Kasumi-1 (cell line): ENCODE measurements at places on chromosomes 1 and 21.
A peak's percentile ranks its signal among the peaks of the same experiment; 100 is the strongest.

- peak; percentile 70 for DNase-seq
Measured at GRCh38 chr1:10398278-10398733, 558 bp upstream of the PGD start.

DNA sequence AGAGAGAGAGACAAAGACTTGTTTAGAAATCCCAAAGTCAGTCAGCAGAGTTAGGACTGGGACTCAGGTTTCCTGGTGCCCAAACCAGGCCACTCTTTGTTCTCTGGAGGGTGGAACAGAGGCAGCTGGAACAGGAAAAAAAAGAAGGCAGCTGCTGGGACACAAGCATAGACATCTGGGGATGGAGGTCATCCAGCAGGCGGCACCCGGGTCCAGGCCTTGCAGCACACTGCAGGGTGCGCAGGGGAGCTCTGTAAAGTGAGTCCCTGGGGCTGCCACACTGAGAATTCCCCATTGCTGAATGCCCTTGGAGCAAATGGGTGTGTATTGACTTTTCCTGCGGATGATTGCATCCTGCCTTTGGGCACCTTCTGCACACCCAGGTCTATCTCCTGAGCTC is 222.9 kb upstream of the CSF3R start:
- no peak for DNase-seq

DNA sequence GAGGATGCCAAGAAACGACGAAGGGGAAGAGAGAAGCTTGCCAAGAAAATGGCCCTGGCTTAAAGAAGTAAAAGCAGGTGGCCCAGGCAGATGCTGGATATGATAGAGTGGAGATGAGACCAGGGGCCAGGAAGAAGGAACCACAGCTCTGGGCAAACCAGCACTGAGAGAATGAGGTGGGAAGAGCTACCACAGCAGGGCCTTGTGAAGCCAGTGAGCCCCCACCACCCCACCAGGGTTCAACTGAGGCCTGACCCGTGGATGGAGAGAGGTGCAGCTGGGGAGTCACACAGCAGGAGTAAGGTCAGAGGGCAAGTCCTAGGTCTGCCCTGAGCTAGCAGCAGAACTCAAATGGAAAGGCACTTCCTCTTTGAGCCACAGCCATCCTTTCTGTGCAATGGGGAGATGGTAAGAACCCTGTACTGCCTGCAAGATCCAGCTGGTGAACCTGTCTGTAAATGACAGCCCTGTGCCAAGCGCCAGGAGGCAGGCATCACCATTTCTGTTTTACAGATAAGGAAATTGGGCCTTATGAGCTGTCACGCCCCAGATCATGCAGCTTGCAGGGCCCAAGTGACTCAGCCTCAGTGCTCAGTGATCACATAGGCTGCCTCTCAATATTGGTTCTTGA is 8.5 kb downstream of the SH3BGRL3 start:
- DNase-seq: peak; percentile 59

GRCh38 chr1:18946550-18947381 is 9.7 kb downstream of the IFFO2 start:
- no peak for DNase-seq

- DNase-seq: peak; percentile 77
Measured at GRCh38 chr1:167447521-167448136, 70.7 kb downstream of the CD247 start.

GRCh38 chr1:84143796-84144565 is at the start of gene PRKACB:
TSS of gene PRKACB (plus strand) at chr1:84144271. CDS start at chr1:84144362, 91 bp downstream.
- peak; percentile 92 for DNase-seq

DNA sequence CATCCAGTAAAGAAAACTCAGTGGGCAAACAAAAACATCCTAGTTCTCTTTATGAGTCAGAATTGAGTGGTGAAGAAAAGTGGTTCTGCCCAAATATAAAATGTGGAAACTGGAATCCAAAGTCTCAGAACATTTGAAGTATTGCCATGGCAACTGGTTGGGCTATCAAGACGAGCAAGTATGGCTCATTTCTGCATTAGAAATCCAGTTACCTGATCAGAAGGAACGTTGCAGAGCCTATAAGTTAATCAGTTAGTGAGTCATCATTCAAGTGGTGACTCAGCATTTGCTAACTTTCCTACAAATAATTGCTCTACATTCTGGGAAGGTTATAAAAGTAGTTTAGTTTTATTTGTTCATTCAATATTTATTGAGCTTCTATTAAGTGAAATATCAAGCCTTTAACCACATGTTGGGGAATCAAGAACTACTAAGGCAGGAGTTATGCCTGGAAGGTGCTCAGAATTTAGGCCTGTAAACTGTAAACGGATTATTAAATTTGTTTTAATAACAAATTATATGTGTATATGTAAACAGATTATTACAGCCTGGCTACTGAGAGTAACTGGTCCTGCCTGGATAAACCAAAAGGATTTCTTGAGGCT is 104.3 kb downstream of the PAPPA2 start:
- DNase-seq: no peak

DNA sequence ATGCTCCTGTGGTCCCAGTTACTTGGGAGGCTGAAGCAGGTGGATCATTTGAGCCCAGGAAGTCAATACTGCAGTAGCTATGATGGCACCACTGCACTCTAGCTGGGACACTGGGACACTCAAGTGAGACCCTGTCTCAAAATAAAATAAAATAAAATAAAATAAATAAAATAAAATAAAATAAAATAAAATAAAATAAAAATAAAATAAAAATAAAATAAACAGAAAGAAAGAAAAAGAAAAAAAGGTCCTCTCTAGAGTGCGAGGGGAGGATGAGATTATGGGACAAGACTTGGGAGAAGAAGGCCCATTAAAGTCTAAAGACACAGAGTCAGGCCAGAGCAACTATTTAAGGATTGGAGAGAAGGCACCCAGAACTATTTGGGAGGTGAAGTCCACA is 172.5 kb downstream of the IER5 start:
- DNase-seq: no peak

- no peak for DNase-seq
Measured at GRCh38 chr1:169094897-169095569, 11.5 kb upstream of the ATP1B1 start.

- DNase-seq: no peak
Measured at GRCh38 chr1:196461521-196461920, 146.7 kb downstream of the KCNT2 start.

DNA sequence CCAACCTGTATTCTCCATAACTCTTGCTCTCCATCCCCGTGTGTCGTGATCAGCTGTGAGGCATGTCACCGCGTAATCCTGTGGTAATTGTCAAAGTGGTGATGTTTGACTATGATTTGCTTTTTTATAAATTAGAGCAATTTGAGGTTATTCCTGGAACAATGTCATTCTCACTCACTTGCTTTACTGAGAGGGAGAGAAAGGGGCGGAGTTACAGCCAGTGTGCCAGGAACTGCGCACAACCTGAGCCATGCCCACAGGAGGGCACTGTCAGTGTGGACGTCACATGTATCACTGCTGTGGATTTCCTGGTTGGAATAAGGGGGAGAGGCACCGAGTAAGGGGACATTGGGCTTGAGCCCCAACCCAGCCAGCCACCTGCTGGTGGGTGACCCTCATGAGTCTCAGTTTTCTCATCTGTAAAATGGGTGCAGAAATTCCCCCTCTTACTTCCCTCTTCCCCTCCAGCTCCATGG is 6.9 kb downstream of the ADGRB2 start:
- DNase-seq: no peak

GRCh38 chr1:172276120-172276818 is 144.2 kb upstream of the C1orf105 start:
- DNase-seq: no peak

DNA sequence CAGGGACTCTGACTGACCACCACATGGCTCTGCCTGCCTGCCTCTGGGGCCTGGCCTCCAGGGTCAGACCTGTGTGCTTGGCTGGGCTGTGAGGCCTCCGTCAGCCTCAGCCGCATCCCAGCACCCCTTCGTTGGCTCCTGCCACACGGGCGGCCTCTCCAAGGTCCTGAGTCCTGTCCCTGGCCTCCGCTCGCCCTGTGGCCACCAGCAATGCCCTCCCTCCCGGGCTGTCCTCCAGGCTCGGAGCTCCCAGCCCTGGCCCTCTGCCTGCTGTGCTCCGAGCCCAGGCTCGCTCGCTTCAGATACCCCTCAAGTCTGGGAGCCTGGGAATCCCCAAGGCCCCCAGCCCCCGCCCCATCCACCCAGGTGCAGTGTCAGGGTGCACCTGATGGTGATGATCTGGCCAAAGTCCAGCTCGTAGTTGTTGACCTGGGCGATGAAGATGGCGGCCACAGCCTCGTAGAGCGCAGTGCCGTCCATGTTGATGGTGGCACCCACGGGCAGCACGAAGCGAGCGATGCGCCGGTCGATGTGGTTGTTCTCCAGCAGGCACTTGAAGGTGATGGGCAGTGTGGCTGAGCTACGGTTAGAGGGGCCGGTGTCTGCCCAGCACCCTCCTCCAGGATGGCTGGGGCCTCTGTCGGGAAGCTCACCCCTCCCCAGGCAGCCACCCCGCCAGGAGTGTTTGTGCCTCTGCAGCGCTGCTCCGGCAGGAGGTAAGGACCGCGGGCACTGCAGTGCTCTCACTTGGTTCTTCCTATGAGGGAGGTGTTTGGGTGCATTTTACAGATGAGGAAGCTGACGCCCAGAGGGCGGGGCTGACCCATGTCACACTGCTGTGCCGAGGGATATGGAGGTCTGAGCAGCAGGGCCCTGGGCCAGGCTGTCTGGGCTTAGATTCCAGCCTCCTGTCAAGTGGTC is 28.5 kb downstream of the PODN start:
- DNase-seq: peak; percentile 8

DNA sequence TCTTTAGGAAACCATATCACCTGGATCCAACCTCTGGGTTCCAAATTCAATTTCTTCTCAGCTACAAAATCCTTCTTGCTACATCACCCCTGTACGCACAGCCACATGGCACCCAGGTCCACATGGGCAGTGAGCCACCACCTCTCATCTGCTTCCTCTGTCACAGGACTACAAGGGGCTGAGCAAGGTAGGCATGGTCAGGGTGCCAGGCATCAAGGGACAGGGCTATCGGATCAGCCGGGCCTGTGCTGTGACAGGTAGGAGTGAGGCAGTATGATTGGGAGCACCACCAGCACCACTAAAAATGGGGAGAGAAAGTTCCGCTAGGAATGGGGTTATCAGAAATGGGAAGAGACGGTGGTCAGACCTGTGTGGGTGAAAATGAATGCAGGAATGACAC is 29.4 kb downstream of the S100A6 start:
- no peak for DNase-seq

DNA sequence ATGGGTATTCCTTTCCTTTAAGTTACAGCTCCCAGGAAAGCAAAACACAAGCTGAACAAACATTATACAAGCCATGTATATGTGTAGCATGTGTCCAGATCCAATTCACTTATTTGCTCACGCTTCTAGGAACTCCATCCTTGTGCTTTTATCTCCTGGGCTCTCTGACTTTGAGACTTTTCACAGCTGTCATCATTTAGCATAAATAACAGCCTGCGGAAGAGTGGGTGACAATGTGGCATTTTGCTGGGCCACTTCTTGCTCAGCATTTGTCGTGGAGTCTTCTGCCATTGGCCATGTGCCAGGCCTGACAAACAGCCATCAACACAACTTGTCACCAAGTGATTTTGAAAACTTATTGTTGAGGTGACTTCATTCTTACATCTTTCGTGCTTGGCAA is 164.3 kb downstream of the KIF26B start:
- no peak for DNase-seq

DNA sequence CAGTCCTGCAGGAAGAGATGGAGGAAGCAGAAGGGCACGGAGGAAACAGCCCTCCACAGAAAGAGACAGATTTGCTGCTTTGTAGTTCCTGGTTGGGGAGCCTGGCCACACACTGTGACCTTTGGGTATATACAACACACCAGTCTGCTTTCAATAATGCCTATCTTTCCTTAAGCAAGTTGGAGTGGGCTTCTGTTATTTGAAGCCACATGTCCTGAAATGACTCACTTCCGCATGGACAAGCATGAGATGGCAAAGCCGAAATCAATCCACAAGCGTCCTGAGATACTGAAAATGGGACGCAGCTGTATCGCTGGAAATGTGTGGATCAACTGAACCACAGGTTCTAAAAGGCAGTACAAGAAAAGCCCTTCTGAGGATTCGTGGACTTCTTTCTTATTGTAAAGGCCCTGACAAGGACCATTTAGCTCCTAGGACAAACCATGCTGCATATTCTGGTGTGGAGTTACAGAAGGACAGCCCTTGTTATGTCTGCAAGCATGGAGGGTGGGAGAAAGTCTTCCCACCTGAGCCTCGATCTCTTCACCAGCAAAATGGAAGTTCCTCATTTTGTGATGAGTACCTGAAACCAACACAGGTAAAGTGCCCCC is 22.7 kb upstream of the FHAD1 start:
- no peak for DNase-seq

DNA sequence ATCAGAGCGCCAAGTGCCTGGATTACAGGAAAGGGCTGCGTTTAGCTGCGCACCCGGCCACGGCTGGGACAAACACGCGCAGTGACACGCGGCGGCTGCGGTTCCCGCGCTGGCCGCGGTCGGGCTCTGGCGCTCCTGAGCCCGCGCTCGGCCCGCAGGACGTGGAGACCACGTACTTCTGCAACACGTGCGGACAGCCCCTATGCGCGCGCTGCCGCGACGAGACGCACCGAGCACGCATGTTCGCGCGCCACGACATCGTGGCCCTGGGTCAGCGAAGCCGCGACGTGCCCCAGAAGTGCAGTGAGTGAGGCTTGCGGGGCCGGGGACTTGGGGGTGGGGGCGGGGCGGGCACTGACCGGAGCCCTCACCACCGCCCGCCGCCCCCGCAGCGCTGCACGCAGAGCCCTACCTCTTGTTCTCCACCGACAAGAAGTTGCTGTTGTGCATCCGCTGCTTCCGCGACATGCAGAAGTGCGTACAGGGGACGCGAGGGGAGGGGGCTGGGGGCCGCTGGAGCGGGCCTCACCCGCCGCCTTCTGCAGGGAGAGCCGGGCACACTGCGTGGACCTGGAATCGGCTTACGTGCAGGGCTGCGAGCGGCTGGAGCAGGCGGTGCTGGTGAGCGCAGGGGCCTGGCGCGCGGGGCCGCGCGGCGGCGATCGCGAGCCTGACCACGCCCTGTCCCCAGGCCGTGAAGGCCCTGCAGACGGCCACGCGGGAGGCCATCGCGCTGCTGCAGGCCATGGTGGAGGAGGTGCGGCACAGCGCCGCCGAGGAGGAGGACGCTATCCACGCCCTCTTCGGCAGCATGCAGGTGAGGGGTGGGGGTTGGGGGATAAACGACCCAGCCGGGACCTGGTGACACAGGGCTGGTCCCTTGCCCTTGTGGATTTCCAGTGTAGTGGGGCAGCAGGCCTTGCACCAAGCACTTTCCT is 3.1 kb downstream of the RNF207 start:
- DNase-seq: peak; percentile 45

DNA sequence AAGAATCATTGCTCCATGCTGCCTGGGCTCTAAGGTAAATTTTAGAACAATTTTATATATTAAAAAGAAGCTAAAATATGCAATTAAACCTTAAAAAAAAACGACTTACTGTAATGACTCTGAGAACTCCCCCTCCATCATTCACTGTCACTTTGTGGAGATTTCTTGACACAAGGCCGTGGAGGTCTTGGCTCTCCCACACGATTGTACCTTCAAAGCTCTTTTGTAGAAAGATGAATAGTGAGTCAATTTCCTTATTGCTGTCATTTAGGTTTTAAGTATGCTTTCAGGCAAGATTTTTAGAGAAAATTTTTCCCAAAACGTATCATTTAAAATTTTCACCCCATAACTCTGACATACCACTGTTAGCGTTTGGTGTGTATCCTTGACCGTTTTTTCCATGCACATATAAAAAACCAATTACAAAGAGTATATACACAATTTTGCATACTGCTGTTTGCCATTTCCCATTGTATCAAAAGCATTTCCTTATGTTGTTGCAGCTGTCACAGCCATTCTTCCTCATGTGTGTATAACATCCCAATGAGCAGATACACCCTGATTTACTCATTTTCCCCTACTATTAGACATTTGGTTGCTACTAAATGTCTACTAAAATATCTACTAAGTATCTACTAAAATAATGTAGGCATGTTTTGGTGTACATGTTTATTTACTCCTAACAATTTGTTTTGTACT is 33.4 kb downstream of the B3GALNT2 start:
- no peak for DNase-seq
